ENCODE measurements at places on chromosomes 13 and 19.

DNA sequence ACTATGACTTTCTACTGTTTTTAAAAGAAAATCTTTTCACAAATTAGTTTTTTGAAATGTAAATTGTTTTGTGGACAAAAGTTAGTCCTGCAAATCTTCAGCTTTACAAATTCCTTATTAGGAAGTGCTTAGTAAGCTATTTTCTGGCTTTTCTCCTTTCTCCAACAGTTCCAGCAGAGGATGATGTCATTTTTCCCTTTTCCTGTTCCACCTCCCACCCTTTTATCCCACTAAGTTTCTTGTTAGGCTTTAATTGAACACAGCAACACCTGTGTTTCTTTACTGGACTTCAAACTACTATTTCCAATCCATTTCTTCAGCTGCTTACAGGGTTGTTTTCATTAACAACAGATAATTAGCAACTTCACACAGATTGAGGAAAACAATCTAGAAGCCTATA lies 389.2 kb downstream of the NDFIP2 start:
- no peak for DNase-seq

GRCh38 chr13:76620036-76620435 lies 266.2 kb downstream of the KCTD12 start:
- no peak for DNase-seq

- DNase-seq = no peak
Measured at GRCh38 chr13:48904668-48905290, 70.9 kb upstream of the FNDC3A start.

DNA sequence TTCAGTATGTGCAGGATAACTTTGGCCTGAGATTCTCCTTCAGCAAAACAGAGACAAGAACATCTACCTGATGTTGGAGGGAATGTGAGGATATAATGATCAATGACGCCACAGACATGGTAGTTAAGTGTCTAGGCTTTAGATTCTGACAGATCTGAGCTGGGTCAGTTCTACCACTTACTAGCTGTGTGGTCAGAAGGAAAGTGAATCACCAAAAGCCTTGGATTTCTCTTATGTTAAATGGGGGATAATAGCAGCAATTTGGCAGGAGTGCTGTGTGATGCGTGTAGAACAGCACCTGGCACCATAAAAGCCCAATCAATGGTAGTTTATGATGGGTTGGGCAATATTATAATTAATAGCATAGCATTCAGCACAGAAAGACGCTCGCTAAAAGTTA lies 41.7 kb downstream of the RXFP2 start:
- no peak for DNase-seq

- no peak for DNase-seq
Measured at GRCh38 chr13:34583181-34583580, 358.9 kb upstream of the NBEA start.

DNA sequence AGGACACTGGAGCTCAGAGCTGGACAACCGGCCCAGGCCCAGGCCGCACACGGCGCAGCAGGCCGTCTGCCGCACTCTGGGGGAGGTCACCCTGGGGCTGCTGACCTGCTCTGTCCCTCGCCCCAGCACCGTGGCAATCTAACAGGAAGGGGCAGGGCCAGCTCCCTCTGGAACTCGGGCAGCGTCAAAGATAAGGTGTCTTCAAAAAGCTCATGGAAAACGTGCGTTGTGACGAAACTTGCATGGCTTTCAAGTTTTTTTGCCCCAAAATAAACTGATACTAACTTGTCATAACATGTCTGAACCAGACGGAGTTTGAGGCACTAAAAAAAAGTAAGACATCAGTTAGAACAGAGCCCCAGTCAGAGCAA lies 12.2 kb upstream of the ATP8B3 start:
- no peak for DNase-seq

GRCh38 chr13:109706015-109706715 lies 80.2 kb downstream of the IRS2 start:
- DNase-seq = no peak

DNA sequence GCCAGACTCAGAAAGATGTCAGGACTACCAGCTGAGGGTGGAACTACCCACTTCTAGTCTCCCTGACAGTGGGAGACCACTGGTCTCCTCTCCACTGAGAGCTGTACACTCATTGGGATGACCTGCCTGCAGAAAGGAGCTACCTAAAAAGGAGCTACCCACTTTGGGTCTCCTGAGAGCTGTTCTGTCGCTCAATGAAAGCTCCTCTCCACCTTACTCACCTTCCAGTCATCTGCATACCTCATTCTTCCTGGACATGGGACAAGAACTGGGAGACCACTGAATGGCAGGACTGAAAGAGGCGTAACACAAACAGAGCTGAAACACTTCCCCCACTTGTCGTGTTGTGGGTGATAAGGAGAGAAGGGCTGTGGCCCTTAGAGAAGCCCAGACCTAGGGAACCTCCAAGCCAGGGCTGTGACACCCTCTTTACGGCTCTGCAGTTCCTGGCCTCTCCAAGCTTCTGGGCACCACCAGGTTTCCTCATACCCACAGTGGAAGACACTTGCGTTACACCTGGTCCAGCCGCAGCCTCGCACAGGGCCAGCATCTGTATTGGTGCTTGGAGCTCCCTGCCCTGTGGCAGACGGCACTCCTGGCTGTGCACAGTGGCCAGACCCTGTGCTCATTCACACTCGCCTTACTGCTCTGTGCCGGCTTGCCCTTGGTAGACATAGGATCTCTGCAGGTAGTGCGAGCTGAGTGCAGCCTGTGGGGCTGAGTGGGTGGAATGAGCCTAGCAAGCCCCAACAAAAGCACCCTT lies 54.9 kb upstream of the SLITRK6 start:
- DNase-seq = no peak

DNA sequence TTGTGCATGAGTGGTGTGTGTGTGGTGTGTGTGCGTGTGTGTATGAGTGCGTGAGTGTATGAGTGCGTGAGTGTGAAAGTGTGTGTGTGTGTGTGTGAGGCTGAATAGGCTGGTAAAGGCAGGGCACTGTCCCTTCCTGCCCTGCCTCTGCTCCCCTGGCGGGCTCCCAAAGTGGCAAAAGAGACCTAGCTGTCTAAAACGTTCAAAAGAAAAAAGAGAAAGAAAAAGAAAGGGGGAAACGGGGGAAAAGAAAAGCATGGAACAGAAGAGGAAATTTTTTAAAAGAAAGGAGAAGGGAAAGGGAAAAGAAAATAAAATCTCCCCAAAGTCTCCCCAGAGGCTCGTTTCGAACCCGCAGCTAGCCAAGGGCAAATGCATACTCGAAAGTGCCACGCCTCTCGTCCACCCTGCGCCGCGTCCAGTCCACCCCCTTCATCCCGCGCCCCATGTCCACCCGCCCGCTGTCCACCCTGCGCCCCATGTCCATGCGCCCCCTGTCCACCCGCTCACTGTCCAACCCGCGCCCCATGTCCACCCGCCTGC lies 37.0 kb upstream of the FLT1 start:
- no peak for DNase-seq

DNA sequence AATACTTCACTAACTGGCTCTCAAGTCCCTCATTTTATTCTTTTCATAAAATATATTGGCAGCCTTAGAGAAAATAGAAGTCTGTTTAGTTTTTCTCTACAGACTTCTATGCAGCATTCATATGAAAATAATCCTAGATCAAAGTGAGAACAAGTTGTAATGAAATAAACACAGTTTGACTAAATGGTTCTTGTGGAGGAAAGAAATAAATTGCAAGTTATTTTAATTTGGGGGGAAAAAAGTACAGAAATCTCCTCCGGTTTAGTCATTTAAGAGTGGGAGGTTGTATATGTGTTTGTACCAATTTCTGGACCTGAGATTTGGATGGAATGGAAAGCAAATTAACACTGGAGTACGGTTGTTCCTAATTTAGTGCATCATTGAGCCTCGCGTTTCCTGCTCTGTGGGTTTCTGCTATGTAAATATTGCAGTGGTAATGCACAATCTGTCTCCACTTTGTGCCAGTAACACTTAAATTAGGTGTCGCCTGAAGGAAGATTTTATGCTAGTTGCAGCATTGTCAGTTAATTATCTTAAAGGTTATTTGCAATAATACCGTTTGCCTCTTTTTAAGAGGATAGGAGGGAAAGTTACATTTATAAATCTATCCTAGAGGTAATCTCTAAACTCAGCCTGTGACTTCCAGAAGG lies 100.2 kb downstream of the ZIC5 start:
- no peak for DNase-seq

GRCh38 chr13:77377016-77377415 lies 50.1 kb upstream of the MYCBP2 start:
- no peak for DNase-seq

GRCh38 chr13:80921541-80921940 lies 580.6 kb upstream of the SPRY2 start:
- DNase-seq = no peak

DNA sequence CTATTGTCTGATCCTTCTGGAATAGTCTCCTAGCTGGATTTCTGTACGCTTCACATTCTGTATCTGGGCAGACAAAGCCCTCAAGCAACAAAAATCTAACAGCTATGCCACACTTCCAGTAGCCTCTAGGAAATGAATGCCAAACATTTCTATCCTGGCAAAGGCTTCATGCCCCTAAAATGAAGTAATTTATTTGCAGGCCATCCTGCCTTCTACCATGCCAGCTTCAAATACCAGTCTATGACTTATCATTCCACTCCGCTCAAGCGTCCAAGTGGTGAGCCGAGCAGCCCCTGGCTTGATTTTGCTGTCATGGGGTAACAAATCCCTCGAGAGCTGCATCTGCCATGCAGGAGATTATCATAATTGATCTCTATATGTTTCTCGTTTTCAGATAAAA lies 86.9 kb downstream of the LHFPL6 start:
- DNase-seq = no peak

DNA sequence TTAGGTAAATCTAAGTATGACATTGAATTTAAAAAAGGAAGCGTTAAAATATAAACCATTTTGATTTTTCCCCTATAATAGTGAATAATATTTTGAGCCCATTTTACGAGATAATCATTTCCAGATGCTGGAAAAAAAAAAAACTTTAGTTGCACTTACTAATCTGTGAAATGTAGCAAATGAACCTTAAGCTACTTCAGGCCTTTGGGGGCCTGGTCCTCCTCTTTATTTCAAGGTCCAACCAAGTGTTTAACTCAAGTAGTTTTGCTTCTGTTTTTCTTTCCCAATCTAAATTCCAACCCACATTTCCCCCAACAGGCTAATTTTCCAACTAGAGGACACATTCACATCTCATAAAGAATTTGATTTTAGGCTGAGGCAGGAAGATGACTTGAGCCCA lies 101.2 kb downstream of the TNFRSF19 start:
- no peak for DNase-seq

- peak; percentile 87 for DNase-seq
Measured at GRCh38 chr19:53254411-53255341, at the start of gene ZNF677. TSS of gene ZNF677 (minus strand) at chr19:53254873. CDS start at chr19:53251550, 3,323 bp downstream.

DNA sequence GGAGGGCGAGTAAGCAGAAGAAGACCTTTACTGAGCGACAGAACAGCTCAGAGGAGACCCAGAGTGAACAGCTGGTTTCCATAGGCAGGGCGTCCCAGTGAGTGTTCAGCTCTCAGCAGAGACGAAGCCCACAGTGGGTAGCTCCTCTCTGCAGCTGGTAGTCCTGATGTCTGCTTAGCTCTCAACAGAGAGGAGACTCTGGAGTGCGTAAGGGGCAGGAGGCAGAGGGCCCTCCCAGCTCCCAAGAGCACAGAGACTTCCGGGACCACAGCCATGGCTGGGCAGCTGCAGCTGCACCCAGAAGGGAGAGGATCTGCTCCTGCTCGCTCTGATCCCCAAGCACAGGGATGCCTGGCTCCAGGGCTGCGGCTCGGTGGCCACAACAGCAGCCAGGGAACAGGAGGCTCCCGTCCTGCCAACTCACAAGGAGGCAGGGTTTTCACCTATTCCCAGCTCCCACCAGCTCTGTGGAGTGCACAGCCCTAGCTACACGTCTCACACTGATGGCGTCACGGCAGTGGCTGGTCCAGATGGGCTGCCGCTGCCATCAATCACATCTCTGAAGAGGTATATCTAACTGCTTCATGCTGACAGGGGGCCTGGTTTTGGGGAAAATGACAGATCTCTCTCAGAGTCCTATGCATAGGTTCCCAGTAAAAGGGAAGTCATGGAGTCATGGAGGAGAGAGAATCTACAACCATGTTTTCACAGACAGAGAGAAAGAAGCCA lies 2660.1 kb upstream of the PCDH20 start:
- no peak for DNase-seq

DNA sequence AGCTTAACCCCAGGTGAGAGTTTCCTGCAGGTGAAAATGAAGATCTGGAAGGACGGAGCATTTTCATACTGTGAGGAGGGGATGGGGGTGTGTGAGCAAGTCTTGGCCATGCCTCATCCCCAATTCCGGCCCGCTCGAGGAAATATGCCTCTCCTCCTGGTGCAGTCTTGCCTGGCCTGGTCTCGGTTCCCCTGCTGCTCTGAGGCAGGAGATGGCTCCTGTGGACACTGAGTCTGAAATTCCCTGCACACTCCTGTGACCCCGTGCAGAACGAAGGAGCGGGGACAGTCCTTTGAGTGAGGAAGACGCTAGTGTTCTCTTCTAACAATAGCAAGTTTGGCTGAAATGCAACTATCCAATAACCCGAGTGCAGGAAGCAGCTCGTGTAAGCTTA lies 329 bp upstream of the ZNF439 start:
- DNase-seq = no peak

DNA sequence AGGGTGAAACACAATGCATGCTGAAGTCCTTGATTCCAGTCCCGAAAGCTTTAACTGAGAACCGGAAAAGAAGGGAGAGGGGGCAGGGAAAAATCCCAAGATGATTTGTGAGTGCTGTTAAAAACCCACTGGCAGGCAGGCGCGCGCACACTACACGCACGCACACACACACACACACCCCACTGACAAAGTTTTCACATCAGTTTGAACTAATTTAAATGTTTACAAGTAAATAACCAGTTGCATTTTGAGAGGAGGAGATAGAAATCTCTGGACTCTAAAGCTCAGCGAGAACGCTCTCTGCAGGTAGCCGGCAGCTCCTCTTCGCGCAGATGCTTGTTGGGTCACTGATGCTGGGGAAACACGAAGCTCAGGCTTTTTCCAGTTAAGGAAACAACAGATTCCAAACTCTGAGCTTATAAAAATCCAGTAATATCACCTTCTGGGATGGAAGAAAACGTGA lies 818 bp upstream of the SLITRK1 start:
- DNase-seq = no peak

- DNase-seq = no peak
Measured at GRCh38 chr19:55269299-55269698, 10.5 kb upstream of the PPP6R1 start.

GRCh38 chr19:43124360-43124759 lies 41.9 kb upstream of the PSG2 start:
- DNase-seq = no peak

DNA sequence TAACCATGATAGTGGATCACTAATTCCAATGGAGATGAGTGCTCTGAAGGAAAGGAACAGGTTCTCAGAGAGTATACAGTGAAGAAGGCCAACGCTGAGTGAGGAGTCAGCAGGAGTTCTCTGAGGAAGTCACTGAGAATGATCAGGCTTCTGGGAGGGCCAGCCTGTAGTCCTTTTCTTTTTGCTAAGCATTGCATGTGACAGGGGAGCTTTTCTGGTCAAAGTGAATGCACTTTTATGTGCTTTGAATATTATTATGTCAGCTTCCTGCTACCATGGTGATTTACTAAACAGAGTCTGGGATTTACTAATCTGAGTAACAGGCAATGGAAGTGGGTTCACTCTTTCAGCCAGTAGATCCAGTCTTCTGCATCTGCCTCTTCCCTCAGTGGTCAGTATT lies 81.1 kb upstream of the SERP2 start:
- DNase-seq = no peak

GRCh38 chr13:98626298-98626935 lies 49.5 kb upstream of the STK24 start:
- DNase-seq = no peak
